NCI-H1694 treated with DMSO at 0.1 percent for 48 hours (cell line): ENCODE measurements at places on chromosomes 1 and 21.

GRCh38 chr1:227482023-227482299 lies 81.4 kb upstream of the ZNF678 start:
- DNase-seq: no peak

- DNase-seq: peak; percentile 80
Measured at GRCh38 chr1:227437495-227438008, 119.3 kb upstream of the CDC42BPA start.

DNA sequence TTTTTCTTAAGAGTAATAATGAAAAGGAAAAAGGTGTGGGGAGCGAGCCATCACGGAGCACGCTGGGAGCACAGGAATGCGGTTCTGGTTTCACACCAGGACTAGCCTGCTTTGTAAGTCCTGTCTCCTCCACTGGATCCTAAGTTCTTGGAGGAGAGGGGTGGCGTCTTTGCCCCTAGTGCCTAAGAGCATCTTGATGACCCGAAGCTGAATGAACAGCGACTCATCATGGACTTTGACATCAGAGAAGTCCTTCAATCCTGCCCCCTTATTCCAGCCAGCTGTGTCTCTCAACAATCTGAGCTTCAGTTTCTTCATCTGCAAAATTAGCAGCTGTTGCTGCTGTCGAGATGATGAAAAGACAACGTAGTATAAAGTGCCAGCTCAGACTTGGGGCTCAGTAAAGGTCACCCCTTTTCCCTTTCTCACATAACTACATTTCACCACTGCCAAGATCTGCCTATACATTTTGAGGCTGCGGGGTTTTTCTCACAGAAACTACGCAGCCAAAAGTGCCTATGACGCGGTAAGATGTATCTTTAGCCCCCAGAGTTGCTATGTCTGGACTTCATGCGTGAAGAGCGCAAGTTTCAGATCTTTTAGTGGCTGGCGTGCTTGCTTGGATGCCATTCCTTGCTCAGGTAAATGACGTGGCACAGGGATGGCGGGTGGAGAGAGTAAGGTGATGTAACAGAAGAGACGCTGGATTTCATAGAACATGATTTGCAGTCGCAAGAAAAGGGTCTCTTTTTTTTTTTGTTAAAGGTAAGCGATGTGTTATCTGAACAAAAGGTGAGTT lies 4.9 kb upstream of the PRDM2 start:
- no peak for DNase-seq

- DNase-seq: no peak
Measured at GRCh38 chr1:156912861-156913808, 7.3 kb upstream of the LRRC71 start.

GRCh38 chr1:23023174-23023845 lies 4.0 kb downstream of the KDM1A start:
- DNase-seq: no peak

DNA sequence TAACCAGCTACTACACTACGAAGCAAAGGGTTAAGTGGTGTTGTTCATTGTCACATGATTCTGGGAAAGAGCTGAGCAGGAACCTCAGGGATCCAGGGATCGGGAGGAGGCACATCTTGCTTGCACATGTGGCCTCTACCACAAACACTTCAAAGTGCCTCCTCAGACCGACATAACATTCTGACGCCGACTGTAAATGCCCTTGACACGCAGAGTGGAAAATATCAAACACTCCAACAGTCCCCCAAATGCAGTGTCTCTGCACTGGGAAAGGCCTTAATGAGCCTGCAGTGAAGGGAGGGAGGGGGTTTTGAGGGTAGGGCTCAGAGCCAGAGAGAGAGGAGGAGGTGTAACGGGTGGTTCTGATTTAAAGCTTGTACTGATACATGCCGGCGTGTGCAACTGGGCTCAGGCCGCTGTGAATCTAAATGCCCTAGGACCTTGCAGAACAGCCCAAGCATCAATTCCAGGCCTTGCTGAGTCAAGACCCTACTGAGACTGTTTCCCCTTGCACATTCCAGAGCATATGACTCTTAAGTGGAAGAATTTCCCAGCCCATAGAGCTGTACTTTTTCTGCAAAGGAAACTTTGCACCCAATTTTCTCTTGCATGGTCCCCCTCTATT lies 163.7 kb downstream of the NTMT2 start:
- no peak for DNase-seq

DNA sequence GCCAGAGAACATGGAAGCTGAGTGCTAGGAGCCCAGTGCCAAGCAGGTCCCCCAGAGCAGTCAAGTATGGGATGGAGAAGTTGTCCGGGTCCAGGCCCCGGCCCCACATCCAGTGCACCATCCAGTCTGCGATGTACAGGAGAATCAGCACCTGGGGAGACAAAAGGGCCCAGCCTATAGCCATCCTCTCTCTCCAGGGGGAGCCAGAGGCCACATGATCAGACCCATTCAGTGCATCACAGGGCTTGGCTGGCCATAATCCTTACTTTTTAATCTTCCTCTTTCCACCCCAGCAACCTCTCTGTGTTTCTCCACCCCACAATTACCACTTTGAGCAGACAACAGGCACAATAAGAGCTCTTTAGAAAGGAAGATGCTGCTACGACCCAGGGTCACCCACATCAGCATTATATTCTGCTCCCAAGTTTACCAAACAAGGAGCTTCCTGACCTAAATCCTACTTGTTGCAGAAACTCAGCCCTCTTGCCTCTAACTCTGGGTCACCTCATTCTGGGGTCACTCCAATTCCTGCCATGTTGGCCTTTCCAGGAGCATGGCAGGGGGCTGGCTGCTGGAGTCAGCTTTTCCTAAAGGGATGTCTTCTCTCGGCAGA lies 16.4 kb upstream of the RAB29 start:
- DNase-seq: peak; percentile 55

GRCh38 chr1:87318056-87318650 lies 10.5 kb upstream of the LMO4 start:
- DNase-seq: no peak

GRCh38 chr21:36207577-36208320 lies 51.1 kb downstream of the DOP1B start:
- no peak for DNase-seq

DNA sequence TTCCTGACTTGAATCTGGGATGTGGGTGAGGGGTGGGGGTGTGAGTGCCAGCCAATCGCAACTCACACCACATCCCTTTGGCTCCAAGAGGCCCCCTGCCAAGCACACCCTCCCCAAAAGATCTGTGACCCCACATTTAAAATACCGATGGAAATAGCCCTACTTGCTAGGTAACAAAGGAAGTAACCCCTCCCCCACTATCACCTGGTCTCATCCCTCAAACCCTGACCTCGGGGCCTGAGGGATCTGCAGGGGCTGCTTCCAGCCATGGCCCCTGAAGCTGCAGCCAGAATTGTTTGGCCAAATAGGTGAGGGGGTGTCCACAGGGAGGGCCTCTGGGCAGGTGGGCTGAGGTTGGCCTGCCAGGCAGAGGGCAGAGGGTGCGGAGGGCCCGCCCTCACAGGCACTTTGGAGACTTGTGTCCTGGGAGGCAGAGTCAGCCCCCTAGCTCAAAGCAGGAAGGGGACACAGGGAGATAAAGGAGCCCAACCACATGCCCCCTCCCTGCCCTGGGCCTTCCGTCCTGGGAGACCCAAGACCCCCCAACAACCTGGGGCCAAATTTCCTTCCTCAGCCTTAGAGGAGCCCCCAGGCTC lies 37.2 kb downstream of the SDC3 start:
- DNase-seq: no peak

DNA sequence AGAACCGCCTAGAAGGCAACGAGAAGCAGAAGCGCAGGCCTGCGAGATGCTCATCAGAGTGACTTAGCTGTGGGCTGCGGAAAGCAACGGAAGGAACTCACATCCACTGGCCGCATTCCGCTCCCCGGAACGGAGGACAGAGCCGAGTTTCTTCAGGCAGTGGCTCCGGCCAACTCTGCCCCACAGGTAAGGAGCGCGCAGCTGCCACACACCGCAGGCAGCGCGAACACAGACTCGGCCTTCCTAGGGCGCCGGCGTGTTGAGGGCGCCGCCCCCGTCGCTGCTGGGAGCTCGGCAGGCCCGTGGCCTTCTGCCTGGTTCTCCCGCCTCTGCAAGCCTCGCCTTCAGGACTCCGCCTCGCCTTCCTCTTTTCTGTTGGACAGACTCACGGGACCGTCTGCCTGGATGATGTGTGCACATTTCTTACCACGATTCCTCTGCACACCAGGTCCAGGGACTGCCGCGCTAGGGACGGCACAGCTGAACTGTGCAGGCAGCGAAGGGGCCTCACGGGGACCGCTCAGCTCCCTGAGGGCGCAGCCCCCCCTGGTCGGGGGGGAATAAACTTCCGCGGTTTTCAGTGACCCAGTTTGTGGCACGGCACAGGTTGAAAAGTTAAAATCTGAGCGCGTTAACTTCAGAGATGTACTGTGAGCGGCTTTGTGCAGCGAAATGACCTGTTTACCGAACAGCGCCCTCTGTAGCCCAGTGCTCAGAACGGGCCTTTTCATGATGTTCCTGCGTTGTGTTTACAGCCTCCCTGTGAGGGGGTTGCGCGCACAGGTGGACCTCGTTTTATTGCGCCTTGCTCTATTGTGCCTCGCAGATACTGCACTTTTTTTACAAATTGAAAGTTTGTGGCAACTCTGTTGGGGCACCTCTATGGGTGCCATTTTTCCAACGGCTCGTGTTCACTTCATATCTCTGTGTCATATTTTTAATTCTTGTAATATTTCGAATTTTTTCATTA lies 15.8 kb downstream of the TCP10L start:
- DNase-seq: peak; percentile 86

DNA sequence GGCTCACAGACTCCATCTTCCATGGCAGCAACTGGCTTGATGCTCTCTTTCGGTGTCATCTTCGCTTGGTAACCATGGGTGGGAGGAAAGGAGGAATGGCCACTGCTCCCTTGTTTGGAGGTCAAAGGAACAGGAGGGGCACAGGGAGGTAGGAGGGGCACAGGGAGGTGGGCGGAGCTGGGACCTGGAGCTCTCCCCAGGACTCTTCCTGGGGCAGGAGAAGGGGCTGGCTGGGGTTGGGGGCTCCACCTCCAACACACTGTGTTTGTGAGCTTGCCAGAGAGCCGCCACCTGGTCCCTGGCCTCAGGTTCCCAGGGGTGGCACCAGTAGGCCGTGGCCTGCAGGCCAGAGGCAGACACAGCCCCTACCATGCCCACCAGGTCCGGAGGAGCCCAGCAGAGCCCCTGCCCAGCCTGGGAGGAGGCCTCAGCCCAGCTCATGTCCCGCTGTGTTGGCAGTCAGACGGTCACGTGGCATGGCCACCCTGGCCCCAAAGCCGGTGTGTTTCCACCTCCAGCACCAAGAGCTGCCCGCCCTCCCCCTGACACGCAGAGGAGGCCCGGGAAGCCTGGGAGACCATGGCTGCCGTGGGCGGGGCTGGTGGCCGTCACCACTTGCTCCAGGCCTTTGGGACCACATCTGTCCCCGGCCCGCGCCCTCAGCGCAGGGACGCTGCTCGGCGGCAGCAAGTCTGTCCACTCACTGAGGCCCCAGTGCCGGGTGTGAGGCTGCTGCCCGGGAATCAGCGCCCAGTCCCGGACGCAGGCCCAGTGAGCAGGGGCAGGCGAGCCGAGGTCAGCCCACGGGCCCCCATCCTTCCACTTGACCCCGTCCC lies 73.9 kb downstream of the MORN1 start:
- no peak for DNase-seq

GRCh38 chr1:211893260-211893659 lies 62.7 kb upstream of the LPGAT1 start:
- DNase-seq: no peak

DNA sequence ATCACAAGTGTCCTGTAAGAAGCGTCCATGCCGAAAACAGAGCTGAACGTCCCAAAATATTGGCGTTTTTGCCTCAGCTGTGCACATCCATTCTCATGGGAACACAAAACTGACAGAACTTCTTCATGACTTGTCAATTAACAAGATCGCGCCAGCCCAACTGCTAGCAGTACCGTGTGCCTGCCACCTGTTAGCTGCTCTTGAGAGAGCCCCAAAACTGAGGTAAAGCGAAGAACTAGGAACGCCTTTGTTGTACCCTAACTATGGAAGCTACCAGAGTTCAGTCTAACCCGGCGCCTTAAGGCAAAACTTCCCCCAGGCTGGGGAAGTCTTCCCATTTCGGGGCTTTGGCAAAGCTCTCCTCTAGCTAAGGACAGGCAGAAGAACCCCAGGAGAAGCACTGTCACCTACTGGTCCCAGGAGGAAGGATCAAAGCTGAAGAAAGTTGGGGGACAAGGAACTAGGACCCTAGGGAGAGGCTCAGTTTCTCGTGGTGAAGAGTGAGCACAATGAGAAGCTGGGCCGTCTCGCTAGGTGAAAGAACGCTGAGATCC lies 719 bp downstream of the EYA3 start:
- no peak for DNase-seq

GRCh38 chr1:112529301-112529700 lies 20.5 kb downstream of the WNT2B start:
- no peak for DNase-seq

DNA sequence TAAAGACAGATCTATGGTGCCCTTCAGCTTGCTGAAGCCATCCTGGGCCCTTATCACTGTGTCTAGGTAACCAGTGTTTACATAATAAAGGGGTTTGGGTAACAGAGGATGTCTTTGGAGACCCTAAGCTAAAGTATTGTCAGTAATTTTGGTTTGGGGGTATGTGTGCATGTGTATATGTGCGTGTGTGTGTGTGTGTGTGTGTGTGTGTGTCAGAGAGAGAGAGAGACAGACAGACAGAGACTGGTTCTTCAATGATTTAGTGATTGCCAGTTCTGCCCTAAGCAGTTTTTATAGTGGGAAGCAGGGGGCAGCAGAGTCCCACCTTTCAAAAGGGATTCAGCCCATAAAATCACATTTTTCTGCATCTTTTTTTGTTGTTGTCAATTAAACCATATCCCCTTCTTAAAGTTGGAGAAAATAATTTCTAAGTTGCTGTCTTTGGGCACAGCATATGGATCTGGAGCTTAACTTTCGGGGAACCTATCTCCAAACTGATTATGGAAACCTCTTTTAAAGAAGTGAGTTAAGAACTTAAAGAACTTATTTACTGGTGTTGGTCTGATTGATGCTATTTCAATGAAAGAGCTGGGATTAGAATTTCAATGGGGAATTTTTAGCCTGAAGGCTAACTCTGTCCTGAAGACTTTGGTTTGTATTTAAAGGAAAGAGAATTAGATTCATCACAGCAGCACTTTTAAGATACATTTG lies 51.1 kb downstream of the ZNF326 start:
- DNase-seq: peak; percentile 34

GRCh38 chr1:34113362-34113761 lies 51.7 kb downstream of the CSMD2 start:
- no peak for DNase-seq

DNA sequence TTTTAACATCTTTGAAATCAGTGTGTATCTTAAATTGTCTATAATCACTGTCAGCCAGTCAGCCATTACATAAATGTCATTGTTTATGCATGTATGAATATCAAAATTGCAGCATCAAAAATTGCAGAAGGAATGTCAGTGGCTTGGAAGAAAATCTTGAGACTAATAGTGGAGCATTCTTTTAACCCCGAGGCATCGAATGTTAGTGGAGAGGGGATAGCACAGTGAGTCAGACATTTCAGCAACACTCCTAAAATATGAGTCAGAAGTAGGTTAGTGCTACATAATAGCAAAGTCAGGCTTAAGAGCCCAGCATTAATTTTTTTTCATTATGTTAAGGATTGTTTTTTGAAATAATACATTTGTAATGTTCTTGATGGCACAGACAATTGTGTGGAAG lies 45.5 kb downstream of the SNRPE start:
- no peak for DNase-seq

- DNase-seq: no peak
Measured at GRCh38 chr1:203056516-203056915, 29.3 kb downstream of the MYOG start.

- DNase-seq: no peak
Measured at GRCh38 chr1:51309291-51309690, 21.1 kb downstream of the TTC39A start.
